Thyroid gland (tissue), 4 donors: ENCODE measurements at places on chromosomes 11 and 22. TPM values are rescaled to one million over a fixed set of nuclear protein-coding genes. Genes with fewer than 3 reads are reported as not detected.

GRCh38 chr11:10301656-10302358 is 3.1 kb upstream of the ADM start:
- DNase-seq: no peak

The FREY1 gene
- total RNA-seq: 2.6 TPM

GRCh38 chr11:70596091-70596490 is 197.8 kb downstream of the CTTN start:
- DNase-seq: no peak

- peak; percentile 95 for DNase-seq
Observed at GRCh38 chr22:25488244-25489020, 76.0 kb upstream of the GRK3 start.

- DNase-seq: no peak
Observed at GRCh38 chr11:79419120-79419519, 21.7 kb downstream of the TENM4 start.

DNA sequence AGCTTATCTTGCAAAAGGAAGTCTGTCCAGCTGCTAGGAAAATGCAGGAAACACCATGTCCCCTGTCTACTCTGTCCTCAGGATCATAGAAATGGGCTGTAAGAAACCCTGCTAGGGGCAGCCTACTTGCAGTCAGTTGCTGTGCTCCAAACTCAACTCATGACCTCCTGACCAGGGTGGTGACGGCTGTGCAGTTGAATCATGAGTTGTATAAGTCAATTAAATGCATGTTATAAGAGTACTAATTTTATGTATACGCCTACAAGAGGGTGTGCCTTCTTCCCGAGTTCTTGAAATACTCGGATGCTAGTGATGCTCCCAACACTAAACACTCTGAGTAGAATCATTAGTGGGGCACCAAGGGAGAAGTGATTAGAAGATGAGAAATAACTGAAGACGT is 776.4 kb downstream of the OPCML start:
- DNase-seq: no peak

The MFRP gene
- not detected for total RNA-seq

The DERL3 gene
- total RNA-seq: 6.0 TPM

- DNase-seq: peak; percentile 59
Observed at GRCh38 chr11:59097113-59097708, 9.8 kb upstream of the FAM111B start.

The HEPHL1 gene
- 0.24 TPM for total RNA-seq

DNA sequence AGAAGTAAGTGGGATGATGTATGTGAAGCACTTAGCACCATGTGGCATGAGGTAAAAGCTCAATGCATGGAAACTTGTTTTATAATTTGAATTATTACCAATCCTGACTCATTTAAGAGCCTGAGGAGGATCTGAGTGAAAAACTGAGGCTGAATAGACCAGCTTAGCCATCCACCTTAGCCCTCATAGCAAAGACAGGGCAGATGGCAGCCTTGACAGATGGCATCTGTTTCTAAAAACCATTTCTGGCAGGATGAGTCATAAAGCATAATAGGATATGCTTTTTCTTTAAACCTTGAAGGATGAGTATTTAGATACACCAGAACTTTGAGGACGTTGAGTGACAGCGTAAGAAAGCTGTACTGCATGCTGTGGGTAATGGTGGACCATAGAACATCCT is 61.0 kb upstream of the NAV2 start:
- no peak for DNase-seq

- DNase-seq: no peak
Observed at GRCh38 chr11:98895936-98896335, 124.8 kb upstream of the CNTN5 start.

The ALDH3B2 gene
- 1.3 TPM for total RNA-seq

The SLC43A3 gene
- total RNA-seq: 255 TPM

DNA sequence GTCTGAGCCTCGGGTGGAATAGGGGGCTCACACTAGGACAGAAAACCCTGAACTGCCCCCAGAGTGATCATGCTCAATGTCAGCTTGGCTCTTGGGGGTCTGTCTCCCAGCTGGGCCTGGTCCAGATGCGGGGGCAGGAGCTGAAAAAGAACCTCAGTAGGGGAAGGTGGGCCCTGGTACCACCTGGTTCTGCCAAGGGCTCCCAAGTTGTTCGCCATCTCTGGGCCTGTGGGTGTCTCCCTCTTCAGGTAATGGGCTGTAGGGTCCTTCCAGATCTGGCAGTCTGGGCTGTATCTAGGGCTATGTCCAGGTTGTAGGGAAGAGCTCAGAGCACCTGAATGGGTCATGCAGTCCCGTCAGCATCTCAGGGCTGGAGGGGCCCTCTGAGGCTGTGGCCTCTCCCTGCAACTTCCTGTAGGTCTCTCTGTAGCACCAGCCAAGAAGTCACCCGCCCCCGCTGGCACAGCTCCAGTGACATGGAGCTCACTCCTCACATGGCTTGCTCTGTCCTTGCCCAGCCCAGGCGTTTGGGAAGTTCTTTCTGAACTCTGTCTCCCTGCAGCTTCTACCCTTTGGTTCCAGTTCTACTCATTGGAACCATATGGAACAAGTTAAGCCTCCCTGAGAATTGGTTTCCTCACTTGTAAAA is 33.0 kb upstream of the SOX10 start:
- peak; percentile 91 for DNase-seq
